ENCODE measurements at places on chromosomes 7 and 10. TPM values are rescaled to one million over a fixed set of nuclear protein-coding genes. Genes with fewer than 3 reads are reported as not detected.

Gene PTER
- 11.3 TPM for polyA plus RNA-seq

GRCh38 chr10:49055221-49055849, 60.0 kb downstream of the VSTM4 start:
- no peaks in the 10 kb centered on the region for H3K4me1 ChIP-seq
- no peak overlapping the region for H3K4me3 ChIP-seq
- DNase-seq, result no peak
- no peak overlapping the region for H3K27ac ChIP-seq
- H3K27me3 ChIP-seq, result peaks cover 17% of the 10 kb centered on the region
- H3K36me3 ChIP-seq, result peaks cover 3% of the 10 kb centered on the region

- H3K4me3 ChIP-seq, result no peak overlapping the region
- H3K4me1 ChIP-seq, result peaks cover 9% of the 10 kb centered on the region
- H3K27ac ChIP-seq, result no peak overlapping the region
- H3K36me3 ChIP-seq, result no peaks in the 10 kb centered on the region
Observed at GRCh38 chr10:6136215-6137201, 47.7 kb downstream of the RBM17 start.

Gene POM121L12
- polyA plus RNA-seq, result not detected

Gene LFNG
- 3.9 TPM for polyA plus RNA-seq

DNA sequence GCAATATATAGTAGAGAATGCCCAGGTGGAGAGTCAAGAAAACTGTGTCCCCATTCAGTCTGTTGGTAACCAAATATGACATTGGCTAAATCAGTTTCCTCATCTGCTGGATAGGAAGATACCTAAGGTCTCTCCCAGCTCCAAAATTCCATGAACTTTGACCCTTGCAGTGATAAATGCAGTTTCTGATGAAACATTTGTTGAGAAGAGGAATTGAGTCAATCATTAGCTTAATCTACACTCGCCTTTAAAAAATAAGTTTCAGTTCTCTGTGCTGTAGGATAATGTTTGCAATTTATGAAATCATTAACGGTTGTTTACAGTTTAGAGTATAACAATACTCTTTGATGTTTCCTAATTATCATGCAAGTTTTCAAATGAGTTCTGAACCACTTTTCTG, 38.0 kb upstream of the SLC25A13 start:
- no peaks in the 10 kb centered on the region for H3K27me3 ChIP-seq
- no peak for DNase-seq
- H3K4me1 ChIP-seq, result no peaks in the 10 kb centered on the region
- no peak overlapping the region for H3K27ac ChIP-seq
- no peaks in the 10 kb centered on the region for H3K36me3 ChIP-seq
